ENCODE measurements at places on chromosomes 2 and 18.

DNA sequence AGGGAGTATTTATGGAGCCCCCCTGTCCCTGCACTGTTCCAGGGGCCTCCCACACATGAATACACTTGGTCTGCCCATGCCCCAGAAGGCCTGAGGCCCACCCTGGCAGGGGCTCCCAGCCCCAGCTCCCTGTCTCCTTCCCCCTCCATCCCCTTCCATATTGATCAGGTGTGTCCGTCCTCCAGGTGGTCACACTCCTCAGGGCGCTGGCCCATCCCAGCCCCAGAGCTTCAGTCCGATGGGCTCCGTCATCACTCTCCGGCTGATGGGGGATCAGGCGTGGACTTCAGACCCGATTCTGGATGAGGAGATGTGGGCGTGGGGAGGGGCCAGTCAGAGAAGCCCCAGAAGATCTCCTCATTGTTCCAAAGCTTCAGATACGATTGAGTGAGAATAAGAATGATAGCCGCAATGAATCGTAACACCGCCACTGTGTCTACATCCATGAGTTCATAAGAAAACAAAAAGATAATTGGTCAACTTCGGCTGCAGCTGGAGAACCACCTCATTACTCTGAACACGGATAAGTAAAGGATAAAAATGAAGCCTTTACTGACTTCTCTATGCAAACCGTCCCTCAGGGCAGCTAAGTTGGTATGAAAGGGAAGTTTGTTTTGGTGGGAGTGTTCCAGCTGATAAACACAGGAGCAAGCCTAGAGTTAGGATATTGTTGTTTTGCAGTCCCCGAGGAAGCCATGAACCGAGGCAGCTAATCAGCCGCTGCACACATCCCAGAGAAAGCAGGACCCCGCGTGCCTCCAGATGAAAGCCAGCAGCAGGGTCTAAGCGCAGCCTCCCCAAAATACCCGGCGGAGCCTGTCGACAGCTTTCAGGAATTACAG lies 279.5 kb downstream of the NDUFA10 start:
- DNase-seq, result no peak

- no peak for DNase-seq
Measured at GRCh38 chr2:70632966-70633365, 79.3 kb upstream of the TGFA start.

DNA sequence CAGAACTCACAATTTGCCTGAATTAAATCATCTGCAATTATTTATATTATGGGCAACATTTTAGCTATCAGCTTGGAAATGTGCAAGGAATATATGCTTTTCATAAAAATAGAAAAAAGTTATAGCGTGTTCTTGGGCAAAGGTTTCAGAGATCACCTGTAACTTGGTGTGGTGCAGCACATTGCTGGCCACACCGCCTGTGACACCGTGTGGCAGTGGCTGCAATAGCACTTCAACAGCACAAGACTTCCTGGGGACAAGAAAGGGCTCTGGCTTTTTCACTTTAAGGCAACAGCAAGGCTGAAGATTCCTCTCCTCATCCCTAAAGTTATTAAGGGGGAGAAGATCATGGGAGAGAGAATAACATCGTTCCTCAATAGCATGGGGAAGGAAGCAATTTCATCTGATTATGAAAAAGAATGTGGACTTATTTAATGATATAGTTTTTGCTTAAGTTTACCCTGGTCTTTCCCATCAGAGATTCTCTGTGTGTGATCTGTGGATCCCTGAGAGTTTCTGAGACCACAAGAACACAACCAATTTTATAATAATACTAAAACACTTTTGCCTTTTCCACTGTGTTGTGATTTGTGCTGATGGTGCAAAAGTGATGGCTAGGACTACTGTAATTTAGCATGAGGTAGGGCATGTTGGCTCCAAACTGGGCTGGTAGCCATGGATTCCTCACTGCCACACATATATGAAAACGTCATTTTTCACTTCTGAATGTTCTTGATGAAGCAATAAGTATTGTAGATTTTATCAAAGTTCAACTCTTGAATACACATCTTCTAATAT lies 15.0 kb upstream of the SERPINB3 start:
- DNase-seq, result no peak

DNA sequence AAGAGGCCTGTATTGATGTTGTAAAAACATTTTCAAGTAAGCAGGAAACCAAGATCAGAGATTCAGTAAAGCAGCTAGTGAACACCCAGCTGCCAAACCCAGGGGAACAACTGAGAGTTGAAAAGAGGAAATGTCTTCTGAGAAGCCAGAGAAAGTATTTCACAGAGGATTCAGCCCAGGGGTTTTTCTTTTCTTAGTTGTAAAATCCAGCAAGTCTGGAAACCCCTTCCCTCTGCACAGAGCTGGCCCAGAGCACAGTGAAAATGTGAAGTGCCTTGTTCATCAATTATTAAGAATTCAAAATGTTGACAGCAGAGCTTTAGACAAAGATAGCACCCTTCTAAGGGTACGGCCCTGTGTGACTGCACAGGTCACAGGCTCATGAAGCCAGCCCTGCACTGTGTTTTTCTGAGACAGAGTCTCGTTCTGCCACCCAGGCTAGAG lies 28.4 kb downstream of the AFF3 start:
- DNase-seq, result no peak

GRCh38 chr18:62720048-62720447 lies 4.7 kb downstream of the PHLPP1 start:
- no peak for DNase-seq

- no peak for DNase-seq
Measured at GRCh38 chr2:152115952-152116351, 17.1 kb upstream of the CACNB4 start.

DNA sequence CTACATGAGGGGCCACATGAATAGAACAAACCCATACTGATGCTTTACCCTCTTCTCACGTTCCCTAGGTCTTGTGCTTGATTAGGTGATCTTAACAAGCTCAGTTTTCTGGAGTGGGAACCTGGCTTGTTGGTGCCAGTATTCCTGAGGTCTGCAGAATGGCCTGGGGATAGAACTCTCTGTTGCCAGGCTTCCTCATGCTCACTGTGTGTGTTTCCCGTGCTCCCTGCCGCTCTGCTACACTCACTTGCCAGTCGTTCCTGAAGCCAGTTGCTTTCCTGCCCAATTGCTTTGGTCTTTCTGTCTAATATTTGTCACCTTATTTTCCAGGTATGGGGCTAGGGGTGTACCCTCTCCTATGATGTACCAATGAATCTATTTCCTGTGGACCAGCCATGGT lies 2111.5 kb upstream of the PIK3C3 start:
- no peak for DNase-seq

GRCh38 chr2:188695953-188696352 lies 278.2 kb upstream of the COL3A1 start:
- no peak for DNase-seq

DNA sequence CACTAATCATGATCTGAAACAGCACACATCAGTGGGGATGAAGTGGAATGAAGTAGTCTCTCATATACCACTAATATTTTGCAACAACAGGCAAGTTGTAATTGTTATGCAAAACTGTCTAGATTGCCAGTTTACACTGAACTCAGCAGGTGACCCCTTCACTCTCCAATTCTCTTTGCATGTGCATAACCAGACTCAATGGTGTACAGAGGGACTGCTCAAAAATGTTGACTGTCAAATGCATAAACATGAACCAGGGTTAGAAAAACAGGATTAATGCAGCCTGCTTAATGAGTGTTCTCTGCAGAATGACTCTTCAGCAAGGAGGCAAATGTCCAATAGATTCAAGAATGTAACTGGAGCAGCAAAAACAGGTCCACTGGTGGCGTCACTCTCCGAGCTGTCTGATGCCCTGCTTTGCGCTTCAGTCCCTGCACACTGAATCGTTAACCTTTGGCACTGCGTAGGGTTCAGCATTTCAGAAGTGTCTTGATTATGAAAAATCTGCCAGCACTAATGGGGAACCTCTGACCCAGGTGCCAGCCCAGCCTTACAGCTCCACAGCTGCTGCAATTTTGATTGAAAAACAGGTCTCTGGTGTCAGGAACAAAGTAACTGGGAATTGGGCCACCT lies 209.3 kb downstream of the TDRD15 start:
- DNase-seq, result no peak

DNA sequence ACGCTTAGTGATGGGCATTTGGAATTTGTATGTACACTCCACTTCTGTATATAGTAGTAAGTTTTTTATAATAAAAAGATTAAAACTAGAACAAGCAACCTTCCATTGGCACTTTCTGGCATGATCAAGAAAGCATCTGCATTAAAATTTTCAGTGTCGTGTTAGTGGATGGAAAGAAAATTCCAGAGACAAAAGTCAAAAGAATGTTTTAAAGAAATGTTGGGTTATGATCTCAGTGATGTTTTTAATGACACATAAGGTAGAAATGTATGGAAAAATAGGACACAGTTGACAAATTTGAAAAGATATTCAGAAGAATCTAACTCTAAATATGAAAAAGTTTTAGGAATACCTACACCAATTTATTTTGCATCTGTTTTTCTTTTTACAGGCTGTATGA lies 126.1 kb upstream of the FAM117B start:
- DNase-seq, result no peak

GRCh38 chr2:174038462-174038861 lies 73.3 kb upstream of the SP3 start:
- no peak for DNase-seq

DNA sequence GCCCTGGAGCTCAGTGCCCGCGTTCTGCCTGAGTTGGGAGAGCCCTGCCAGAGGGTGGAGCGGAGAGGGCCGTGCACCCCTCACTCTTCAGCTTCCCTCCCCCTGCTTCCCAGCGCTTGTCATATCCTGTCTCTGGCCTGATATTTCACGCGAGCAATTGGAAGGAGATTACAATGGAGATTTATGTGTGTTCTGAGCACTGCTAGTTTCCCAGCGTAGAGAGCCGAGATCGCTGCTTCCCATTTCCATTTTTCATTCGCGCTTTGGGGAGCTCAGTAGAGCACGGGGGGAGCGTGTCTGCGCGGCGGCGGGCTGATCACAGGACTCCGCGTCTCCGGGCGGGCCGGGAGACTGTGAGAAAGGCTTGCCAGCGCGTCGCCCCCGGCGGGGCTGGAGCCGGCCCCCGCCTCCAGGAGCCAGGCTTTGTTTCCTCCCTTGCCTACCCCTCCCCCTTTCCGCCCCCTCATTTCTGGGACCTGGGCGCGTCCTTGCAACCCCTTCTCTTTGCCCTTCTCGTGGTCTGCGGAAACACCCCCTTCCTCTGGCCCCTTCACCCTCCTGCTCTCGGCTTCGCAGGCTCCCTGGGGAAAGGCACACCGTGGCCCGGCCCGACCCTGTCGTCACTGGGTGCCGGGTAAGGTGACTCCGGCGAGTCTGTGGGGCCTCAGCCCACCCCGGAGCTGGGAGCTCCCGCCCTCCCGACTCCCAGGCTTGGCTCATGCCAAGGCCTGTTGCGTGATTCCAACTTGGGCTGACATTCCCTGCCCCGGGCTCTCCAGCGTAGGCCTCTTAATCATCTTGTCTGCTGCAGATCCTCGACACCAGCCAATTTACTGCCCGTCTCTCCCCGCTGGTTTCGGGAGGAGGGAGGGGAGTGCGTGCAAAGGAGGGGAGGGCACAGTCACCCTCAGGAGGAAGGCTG lies 5.8 kb downstream of the DLX2 start:
- no peak for DNase-seq

GRCh38 chr18:11040823-11041656 lies 108.3 kb downstream of the PIEZO2 start:
- DNase-seq, result no peak

DNA sequence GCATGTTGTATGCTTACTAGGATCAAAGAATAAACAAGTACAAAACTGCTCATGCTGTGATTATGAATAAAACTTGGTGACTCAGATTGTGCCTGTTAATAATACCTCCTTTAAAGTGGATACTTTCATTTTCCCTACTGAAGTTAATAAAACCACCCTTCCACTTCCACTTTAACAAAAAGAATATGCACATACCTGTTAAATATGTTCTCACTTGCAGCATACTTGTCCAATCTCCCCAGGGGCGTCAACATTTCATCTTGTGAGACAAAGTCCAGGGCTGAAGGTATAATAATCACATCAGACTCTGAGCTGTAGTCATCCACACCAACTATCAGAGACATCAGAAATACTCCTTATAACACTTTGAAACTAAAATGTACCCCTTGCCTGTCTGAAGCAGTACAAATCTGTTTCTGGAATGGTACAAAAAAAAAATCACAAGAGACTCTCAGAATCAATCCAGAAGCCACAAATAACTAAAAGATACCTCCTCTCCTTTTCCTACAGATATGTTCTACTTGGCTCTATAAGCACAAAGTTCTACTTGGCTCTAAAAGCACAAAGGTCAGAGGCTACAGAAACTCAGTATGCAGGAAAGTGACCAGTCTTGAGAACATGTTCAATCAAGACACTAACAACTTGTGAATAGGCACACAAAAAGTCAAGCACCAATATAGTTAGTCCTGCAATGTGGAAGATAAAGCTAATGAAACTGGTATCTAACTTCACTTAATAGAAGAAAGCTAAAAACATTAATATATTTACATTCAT lies 19.3 kb downstream of the PPP4R1 start:
- DNase-seq, result no peak

- no peak for DNase-seq
Measured at GRCh38 chr2:64391424-64391823, 62.5 kb upstream of the LGALSL start.

- no peak for DNase-seq
Measured at GRCh38 chr2:9112079-9112721, 94.4 kb upstream of the ASAP2 start.

- no peak for DNase-seq
Measured at GRCh38 chr18:73509460-73509859, 638.2 kb downstream of the FBXO15 start.

DNA sequence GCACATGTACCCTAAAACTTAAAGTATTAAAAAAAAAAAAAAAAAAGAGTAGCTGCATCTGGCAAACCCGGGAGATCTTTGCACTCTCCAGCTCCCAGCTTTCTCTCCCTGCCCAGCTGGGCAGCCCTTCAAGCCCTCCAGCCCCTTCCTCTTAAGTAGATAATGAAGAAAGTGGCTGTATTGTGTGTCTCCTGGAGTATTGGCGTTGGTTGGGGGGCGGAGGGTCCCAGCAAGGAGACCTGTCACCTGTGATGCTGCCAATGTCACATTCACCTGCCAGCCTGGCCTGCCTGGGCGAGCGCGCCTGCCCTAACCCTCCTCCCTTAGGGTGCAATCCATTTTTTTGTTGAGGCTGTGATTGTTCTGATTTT lies 2.0 kb downstream of the C2orf72 start:
- no peak for DNase-seq

- DNase-seq, result no peak
Measured at GRCh38 chr18:60549338-60549960, 176.9 kb upstream of the MC4R start.

All from stimulated activated CD4-positive, alpha-beta T cell treated with anti-CD3 and anti-CD28 coated beads, Interleukin-1b, Interleukin-23, amount 100 ng/mL, for 1 hour (primary cell).